A549 treated with CpdA at 1 μM for 4 hours (cell line): ENCODE measurements at places on chromosomes 4 and X. TPM values are rescaled to one million over a fixed set of nuclear protein-coding genes. Genes with fewer than 3 reads are reported as not detected.

The AREG gene
- 65.6 to 93.2 TPM (median 79.1 TPM) in 5 replicates for total RNA-seq

The EREG gene
- total RNA-seq: 38.9 to 59.7 TPM (median 44.5 TPM) in 5 replicates

The TMEM150C gene
- 0.85 to 1.3 TPM (median 1.0 TPM) in 5 replicates for total RNA-seq

The GABRQ gene
- total RNA-seq: 0.14 to 0.32 TPM (median 0.23 TPM) in 5 replicates

The IL3RA gene
- total RNA-seq: 0.08 to 0.34 TPM (median 0.17 TPM) in 5 replicates

The USP51 gene
- total RNA-seq: 0.32 to 0.71 TPM (median 0.52 TPM) in 5 replicates

The LYAR gene
- total RNA-seq: 28.1 to 36.9 TPM (median 30.1 TPM) in 5 replicates

The ADH7 gene
- not detected in 5 replicates for total RNA-seq
